ENCODE measurements at places on chromosomes 12 and 14.

DNA sequence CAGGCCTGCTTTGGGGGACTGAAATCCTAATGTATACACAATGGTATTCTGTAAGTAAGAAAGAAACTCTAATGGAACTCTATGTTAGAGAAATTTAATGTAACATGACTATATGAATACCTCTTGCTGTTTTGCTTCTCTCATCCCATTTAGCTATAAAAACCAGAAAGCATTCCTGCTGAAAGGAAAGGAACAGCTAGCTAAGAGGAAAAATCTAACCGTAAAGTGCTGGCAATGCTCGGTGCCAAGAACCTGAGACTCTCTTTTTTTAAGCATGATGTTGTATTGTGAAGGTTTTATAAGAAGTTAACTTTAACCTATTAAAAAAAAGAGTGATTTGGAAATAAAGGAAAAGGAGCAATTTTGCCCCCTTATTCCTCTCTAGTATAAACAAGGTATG lies 75.6 kb upstream of the DACT1 start:
- DNase-seq, result no peak

GRCh38 chr12:93758801-93759373 lies 81.7 kb downstream of the CRADD start:
- no peak for DNase-seq

DNA sequence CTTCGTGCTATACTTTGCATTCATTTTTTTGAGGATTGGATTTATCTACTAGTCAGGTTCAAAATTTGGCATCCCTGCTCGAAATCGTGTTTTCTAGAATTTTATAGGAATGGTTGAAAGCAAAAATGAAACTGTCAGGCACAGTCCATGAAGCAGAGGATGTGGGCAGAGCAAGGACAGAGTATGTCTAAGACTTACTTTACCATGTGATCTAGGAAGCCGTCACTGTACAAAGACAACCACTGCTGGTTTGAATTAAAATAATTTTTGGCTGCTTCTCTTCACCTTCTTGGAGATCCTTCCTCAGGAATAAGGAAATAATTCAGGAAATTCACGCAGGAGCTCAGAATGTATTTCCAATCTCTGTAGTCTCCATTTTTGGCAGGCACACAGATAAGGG lies 31.6 kb upstream of the SGPP1 start:
- DNase-seq, result no peak

GRCh38 chr12:106682594-106683234 lies 91.8 kb upstream of the RIC8B start:
- DNase-seq, result no peak

- no peak for DNase-seq
Observed at GRCh38 chr14:94303111-94303510, 10.0 kb upstream of the SERPINA10 start.

GRCh38 chr12:116277467-116278278 lies at the start of gene MED13L:
Gene MED13L (minus strand): TSS chr12:116277693. CDS start chr12:116277131, 562 bp downstream.
- peak; percentile 68 for DNase-seq

DNA sequence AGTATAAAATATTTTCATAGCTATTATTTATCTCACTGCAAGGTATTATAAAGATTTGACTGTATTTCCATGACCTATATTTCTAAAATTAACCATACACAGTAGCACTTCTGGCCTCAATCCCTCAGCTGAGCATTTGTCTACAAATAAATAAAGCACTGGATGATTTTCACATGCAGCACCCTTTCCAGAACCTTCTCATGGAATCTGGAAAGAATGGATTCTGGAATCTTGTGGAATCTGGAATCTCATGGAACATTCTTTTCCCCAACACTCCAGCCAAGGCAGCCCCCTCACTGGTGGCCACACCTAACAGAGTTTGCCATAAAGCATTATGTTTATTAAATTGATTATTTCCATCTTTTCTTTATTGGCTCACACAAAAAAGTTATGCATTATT lies 199.2 kb downstream of the MSRB3 start:
- DNase-seq, result no peak

GRCh38 chr12:128842579-128842978 lies 10.7 kb upstream of the GLT1D1 start:
- no peak for DNase-seq

DNA sequence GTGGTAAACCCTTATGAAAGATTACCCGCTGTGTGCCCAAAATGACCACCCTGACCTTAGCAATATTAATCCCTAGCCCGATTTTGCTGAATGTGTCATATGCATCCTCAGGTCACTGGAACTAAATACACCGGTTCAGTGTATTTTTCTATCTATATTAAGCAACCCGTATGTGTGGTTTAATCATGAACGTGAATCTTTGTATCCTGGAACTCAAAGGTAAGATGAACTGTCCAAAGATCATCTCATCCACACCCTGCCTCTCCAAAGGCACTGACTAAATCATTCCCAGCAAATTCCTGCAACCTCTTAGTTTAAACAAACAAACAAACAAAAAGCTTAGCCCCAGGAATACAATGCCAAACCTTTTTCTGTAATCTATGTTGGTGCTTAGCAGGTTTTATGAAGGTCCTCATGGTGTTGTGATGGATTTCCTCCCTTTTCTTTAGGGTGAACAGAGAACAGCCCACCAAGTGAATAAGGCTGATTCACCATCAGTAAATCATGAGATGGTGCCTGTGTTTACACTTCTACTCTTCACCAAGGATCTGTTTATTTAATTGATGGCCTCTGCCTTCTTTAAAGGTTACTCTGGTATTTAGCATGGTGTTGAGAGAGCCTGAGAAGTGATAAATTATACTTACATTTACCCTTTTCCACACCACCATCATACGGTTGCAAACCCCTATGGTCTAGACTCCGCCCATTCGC lies 298.6 kb downstream of the DPF3 start:
- no peak for DNase-seq

GRCh38 chr12:84632556-84632955 lies 280.0 kb downstream of the SLC6A15 start:
- no peak for DNase-seq

DNA sequence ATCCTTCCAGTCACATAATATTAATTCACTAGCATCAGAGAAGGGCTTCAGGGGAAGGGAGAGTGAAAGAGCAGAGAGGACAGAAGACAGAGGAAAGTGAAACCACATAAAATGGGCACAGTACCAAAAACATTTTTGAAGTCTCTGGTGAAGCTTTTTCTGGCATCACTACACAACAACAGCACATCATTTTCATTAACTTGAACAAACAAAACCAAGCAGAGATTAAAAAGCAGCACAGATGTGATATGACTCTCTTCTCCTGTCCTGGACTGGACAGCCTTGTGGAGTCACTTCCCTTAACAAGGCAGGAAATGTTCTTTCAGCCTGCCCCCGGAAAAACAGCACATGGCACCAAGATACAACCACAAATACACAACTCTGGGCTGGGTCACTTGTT lies 112.0 kb downstream of the TSPAN8 start:
- DNase-seq, result no peak

- DNase-seq, result no peak
Observed at GRCh38 chr12:11633968-11634367, 15.5 kb upstream of the ETV6 start.

DNA sequence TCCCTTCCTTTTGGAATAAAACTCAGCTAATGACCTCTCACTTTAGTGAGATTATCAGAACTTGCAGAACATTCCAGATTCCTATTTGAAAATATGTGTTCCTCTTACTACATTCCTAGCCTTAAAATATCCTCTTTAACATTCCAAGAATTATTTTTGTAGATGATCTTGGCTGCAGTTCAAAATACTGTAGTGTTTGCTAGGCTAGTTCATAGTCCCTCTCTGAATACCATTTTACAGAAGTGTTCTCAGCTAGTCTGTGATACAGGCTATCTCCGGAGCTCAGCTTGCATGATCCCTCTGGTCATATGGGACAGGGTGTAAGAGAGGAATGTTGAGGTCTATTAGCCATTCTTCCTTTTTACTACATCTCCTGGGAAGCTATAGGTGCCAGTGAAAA lies 17.6 kb upstream of the GPR33 start:
- DNase-seq, result no peak

GRCh38 chr12:18358930-18359329 lies 97.6 kb downstream of the PIK3C2G start:
- no peak for DNase-seq

DNA sequence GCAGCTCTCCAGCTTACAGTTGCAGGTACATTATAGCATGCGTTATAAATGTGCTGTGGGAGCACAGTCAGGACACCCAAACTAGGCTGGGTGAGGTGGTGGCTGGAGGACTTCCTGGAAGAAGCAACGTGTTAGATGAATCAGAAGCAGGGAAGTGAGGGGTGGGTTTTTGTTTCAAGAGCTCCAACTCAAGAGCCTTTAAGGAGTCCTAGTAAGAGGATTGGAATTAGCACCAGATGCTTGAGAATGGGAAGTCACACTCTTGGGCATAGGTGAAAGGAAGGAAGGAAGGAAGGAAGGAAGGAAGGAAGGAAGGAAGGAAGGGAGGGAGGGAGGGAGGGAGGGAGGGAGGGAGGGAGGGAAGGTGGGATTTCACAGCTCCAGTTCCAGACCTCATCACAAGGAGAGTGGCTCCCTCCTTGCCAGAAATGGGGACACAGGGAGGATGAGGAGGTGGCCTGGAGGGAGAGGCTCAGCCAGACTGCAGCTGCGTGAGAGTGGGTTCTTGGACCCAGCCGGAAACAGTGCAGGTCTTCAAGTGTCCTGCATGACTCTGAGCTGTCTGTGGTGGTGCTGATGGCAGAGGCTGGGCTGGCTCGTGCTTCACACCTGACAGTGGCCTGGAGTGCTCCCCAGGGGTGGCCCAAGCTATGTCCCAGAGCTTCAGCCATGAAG lies 115.7 kb upstream of the GSC start:
- no peak for DNase-seq

DNA sequence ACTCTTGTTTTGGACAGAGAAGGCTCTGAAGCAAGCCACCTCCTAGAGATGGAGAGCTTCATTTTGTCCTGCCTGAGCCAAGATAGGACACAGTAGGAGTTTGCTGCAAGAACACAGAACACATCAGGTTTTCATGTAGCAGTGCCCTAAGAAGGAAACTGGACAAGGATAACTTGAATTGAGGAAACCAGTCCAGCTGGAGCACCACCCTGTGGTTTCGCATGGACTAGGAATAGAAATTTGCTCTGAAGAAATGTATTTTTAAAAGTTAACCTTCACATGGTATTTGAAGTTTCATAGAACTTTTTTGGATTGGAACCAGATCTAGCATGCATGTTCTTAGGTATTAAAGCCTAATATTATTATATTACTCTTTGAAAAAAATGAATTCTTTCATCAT lies 68.8 kb downstream of the RERG start:
- DNase-seq, result no peak

Measured in left renal cortex interstitium (tissue), 4 donors.